ENCODE measurements at places on chromosomes 16 and 17.

DNA sequence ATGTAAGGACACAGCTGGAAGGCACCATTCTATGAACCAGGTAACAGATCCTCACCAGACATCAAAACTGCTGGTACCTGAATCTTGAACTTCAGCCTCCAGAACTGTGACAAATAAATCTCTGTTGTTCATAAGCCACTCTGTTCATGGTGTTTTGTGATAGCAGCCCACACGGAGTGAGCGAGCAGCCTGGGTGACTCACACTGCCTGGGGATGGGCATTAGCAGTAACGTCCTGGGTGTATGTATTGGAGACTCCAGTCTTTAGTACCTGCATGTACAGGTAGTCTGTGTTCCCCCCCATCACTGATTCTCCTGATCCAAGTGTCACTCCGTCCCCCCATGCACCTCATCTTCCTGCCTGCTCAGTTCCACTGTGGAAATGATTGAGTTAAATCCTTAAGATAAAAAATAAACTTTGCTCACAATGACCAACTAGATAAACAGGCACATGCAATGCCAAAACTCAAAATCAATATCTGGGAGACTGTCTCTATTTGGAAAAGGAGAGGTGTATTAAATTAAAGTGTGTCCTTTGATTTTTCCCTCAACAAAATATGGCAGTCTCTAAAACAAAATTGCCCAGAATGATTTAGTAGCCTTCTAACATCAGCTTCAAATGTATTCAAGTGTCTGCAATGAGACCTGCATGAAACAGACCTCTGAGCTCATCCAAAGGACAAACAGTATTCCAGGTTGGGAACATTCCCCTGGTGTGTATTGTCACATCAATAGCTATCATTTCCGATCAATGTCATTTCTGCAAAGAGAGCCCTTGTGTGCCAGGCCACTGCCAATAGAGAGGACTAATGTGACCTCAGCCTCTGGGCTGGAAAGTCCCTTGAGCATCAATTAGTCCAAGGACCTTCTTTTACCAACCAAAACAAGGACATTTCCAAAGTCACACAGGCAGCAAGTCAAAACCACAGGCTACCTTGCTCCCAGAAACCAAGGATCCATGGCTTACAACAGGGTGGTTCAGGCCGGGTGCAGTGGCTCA, 12.2 kb upstream of the VAT1L start:
- DNase-seq, result no peak

DNA sequence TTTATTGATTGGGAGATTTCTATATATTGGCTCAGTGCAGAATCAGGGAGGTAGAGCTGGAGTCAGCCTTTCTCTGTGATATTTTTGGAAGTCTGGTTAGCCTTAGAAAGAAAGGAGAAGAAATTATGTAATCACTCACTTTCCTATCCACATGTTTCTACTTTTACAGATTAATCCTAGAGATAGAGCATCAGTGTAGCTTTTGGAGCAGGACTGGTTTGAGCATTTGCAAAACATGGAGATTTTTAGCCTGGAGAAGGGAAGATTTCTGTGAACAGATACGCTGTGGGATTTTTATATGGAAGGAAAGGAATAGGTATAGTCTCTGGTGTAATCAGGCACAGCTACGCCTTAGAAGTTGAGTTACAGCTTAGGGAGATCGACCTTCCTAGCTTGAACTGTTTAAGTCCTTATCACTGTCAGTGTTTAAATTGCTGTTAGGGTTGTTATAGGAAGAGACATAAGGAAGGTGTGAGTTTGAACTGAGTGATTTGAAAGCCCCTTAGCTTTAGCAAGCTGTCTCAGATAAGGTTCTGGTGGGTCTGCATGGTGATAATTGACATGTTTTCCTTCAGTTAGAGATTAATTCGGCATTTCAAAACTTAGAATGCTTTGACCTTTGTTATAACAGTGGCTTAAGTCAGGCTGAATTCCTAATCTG, 20.5 kb downstream of the METTL9 start:
- no peak for DNase-seq

DNA sequence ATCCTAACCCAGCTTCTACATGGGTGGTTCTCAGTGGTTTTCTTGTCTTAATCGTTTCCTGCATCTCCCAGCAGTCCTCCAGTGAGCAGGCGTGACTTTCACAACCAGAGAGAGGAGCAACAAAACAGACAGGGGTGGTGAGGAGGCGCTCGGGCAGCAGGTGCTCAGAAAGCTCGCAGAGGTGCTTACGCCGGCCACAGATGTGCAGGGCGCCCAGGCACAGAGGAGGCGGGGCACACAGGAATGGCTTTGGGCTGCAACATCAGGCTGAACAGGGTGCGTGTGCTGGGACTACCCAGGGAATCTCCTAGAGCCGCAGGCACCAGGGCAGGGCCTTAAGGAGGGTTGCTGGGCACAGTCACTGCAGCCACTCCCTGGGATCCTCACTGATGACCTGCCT, 32.6 kb downstream of the KLHDC4 start:
- DNase-seq, result peak; percentile 29

- no peak for DNase-seq
Measured at GRCh38 chr17:30594223-30594952, 117.2 kb downstream of the GOSR1 start.

DNA sequence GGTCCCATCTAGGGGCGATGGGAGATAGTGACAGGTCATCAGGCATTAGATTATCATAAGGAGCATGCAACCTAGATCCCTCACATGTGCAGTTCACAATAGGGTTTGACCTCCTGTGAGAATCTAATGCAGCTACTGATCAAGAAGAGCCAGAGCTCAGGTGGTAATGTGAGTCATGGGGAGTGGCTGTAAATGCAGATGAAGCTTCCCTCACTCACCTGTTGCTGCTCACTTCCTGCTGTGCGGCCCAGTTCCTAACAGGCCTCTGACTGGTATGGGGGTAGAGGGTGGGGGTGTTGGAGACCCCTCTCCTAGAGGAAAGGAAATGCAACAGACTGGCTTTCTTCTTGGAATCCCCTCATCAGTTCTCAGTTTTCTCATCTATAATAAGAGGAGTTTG, 131.4 kb downstream of the CA10 start:
- no peak for DNase-seq

- no peak for DNase-seq
Measured at GRCh38 chr17:1683459-1683858, 1.2 kb downstream of the PRPF8 start.

DNA sequence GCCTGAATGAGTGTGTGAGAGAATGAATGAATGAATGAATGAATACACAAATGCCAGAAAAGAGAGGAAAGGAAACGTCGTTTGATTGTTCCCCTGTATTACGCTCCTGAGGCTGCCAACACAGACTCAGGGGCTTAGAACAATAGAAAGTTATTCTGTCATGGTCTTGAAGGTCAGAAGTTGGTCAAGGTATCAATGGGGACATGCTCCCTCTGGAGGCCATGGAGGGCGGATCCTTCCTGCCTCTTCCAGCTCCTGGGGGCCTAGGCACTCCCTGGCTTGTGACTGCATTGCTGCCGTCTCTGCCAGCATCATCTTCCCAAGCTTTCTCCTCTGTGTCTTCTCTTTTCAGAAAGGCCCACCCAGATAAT, 1.5 kb upstream of the SLC38A8 start:
- DNase-seq, result no peak

DNA sequence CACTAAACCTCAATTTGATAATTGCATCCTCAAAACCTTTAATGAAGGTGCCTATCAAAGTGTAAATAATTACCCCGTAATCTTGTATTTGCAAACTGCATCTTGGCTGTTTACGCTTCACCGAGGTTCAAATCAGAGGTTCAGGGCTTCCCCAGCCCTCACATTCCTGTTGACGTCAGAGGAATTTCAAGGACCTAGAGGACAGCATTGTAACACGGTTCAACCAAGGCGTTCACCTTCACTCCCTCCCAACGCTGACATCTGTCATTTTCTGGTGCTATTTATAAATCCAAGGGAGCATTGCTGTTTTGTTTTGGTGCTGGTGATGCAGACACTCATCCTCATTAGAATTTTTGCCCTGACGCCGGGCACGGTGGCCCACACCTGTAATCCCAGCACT, 691.6 kb upstream of the RBFOX1 start:
- DNase-seq, result no peak

GRCh38 chr16:87410968-87411367, 18.8 kb downstream of the MAP1LC3B start:
- no peak for DNase-seq

DNA sequence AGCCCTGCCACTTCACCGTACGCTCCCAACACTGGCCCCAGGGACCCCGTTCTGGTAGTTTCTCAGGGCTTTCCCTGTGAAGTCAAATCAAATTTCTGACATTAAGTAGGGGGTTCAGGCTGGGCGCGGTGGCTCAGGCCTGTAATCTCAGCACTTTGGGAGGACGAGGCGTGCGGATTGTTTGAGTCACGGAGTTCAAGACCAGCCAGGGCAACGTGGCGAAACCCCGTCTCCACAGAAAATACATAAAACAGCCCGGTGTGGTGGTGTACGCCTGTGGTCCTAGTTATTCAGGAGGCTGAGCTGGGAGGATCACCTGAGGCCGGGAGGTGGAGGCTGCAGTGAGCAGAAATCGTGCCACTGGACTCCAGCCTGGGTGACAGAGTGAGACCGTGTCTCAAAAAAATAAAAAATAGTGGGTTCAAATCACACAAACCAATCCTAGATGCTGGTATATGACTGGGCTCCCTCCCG, 632 bp downstream of the CYBC1 start:
- DNase-seq, result peak; percentile 16

DNA sequence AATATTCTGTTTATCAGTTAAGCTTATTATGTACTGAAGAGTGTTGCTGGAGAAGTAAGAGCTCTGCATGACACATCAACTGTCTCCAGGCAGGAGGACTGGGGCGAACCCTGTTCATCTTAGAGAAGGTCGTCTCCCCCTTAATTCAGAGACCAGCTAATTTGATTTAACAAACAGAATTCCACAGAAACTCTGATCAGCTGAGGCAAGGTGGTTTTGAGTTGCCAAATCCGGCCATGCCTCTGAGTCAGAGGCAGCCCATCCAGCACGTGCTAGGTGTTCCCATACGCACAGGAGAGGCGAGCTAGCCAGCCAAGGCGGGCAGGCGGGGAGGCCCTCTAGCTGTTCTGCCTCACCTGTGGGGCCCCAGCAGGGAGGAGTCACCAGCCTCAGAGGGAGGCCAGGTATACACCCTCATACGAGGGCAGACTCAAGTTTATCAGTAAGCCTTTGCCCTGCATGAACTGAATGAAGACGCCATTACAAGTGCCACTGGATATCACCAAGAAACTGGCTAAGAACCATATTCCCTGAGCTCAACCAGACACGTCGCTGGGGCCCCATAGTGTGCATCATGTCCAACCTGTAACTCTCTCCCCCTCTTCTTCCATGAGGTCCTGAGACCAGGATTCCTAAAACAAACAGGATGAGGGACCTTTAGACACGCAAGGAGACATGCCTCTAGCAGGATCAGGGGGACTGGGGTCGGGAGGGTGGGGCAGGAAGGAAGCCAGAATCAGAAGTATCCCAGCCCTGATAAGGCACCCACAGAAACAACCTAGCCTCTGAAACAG, 25.7 kb downstream of the STAT5A start:
- DNase-seq, result peak; percentile 49

DNA sequence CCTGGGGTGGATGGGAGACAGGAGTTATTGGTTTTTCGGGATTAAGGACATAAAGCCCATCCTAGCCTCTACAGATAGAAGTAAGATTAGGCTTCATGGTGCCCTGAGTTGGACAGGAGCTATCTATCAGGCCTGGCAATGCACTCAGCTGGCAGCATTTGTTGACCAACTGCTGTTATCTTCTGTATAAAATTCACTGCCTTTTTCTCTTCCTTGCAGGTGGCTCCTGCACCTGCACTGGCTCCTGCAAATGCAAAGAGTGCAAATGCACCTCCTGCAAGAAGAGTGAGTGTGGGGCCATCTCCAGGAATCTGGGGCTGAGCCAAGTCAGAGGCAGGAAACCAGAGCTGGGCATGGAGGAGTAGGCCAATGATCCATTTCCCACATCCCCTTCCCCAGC, 579 bp downstream of the MT1A start:
- DNase-seq, result no peak
